ENCODE measurements at places on chromosomes 3 and 15. TPM values are rescaled to one million over a fixed set of nuclear protein-coding genes. Genes with fewer than 3 reads are reported as not detected.

DNA sequence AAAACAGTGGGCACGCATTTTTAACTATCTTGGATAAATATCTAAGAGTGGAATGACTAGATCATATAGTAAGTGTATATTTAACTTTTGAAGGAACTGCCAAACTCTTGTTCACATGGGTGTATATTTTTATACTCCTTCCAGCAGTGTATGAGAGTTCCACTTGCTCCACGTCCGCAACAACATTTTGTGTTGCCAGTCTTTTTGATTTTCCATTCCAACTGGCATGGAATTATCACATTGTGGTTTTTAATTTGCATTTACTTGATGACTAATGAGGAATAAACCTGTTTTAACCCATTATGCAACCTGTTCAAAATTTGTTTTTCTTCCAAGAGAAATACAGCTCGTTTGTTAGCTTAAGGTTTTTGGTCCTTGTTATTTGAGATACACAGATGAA lies 51.6 kb downstream of the ZNF621 start:
- DNase-seq, result no peak

DNA sequence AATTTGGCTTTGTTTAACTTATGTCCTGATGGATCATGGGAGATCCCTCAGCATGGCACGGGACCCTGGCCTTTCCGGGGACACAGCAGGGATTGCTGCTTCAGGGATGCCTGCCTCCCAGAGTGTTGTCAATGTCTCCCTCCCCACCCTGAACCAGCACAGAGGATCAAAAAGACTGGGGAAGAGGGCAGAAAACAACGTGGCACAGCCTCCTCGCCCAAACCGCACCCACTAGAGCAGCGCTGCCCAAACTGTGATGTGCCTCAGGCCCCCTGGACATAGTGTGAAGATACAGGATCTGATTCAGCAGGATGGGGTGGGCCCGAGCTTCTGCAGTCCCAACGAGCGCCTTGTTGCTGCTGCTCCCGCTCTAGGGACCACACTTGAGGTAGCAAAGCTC lies 34.5 kb downstream of the SLC6A20 start:
- DNase-seq, result no peak

DNA sequence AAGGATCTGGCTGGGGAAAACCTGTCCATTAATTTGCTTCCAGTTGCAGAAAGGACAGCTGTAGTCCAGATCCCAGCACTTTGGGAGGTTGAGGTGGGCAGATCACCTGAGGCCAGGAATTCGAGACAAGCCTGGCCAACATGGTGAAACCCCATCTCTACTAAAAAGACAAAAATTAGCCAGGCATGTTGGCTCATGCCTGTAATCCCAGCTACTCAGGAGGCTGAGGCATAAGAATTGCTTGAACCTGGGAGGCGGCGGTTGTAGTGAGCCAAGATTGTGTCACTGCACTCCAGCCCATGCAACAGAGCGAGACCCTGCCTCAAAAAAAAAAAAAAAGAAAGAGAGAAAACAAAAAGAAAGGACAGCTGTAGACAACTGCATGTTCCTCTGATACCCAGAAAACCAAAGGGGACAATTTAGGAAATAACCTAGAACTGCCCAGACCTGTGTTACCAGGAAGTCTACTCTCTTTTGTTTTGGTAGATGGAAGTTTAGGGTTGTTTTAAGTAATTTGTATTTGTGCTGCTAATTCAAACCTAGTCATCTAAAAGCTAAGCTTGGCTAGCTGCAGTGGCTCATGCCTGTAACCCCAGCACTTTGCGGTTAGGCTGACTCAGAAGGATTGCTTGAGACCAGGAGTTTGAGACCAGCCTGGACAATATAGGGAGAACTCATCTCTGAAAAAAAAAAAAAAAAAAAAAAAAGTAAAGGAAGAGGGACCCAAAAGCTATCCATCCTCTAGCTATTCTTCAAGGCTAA lies 22.7 kb downstream of the EXD1 start:
- DNase-seq, result peak; percentile 41

GRCh38 chr3:197082871-197083270 lies 53.3 kb upstream of the MELTF start:
- DNase-seq, result peak; percentile 68

FETUB gene
- not detected for total RNA-seq

Data from fibroblast of the aortic adventitia (primary cell).